ENCODE measurements at places on chromosomes 13 and 19.

DNA sequence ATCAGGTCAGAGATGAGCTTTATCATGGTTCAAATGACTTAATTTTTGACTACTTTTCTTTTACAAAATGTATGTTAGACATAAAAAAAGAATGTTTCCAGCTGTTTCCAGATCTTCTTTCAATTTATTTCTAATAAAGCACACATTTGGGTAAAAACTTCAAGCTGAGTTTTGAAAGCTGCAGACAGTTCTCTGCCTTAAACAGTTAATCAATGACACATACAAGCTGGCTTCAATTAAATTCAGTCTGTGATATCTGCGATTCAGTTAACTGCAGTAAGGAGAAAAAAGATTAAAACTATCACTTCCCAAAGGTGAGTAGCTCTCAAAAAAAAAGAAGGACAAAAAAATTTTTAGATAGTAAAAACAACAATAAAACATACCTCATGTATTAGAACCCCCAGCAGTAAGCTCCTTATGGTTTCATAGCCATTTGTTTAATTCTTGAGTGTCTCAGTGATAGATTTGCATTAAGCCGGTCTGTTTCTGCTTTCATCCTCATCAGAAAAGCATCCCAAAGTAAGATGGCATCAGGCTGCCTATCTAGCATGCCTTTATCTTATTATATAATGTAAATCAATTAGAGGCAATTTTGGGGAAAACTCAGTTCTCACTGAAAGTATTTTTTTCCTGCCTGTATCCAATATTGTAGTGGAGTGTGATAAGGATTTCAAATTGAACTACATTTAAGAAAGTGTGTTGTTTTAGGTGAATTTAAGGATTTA is 81.8 kb upstream of the STARD13 start:
- DNase-seq: no peak

GRCh38 chr13:30479154-30479882 is 13.6 kb upstream of the HMGB1 start:
- DNase-seq: no peak

- no peak for DNase-seq
These were observed 182.6 kb downstream of the COL4A1 start for GRCh38 chr13:110124201-110124940.

DNA sequence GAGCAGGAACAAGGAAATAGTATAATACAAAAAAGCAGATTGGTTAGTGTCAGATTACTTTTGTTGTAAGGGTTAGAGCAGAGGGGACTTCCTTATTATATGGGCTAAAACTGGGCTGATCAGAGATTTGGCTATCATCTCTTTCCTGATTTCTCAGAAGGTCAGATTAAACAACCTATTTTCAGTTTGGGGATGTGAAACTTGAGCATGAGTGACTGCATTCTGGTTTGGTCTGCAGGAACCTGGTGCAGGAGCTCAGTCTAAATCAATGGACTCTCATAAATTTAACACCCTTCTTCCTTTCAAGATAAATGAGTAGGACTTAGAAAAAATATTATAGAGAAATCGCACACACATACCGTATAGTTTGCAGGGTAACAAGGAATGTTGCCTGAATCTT is 12.9 kb upstream of the RFXAP start:
- DNase-seq: no peak

- DNase-seq: no peak
These were observed 8.0 kb upstream of the VN1R4 start for GRCh38 chr19:53275480-53275879.

DNA sequence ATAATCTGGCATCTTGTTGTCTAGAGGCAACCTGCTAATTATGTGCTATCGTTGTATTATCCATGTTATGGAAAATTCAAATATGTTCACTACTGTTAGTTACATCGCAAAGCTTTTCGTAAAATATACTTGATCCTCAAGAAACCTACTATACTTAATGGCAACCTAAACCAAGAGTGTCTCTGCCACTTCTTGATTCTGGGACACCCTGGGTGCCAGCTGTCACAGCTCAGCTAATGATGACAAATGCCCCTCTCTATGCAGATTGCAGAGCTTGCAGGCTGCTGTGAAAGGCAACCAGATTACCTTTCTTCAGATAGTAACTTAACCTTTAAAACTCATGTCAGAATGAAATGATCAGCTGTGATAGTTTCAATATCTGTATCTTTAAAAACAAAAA is 8.9 kb upstream of the MAB21L1 start:
- DNase-seq: peak; percentile 41

- no peak for DNase-seq
These were observed 96.1 kb upstream of the SPATA13 start for GRCh38 chr13:24064371-24064770.

GRCh38 chr19:47407417-47407774 is 11.9 kb downstream of the MEIS3 start:
- no peak for DNase-seq

GRCh38 chr19:46270521-46271256 is 26.2 kb upstream of the HIF3A start:
- no peak for DNase-seq

- DNase-seq: no peak
These were observed 31.1 kb downstream of the RDH8 start for GRCh38 chr19:10044390-10044789.

- no peak for DNase-seq
These were observed 221.9 kb downstream of the TSHZ3 start for GRCh38 chr19:31127134-31127967.

- DNase-seq: no peak
These were observed 827.4 kb downstream of the GPC5 start for GRCh38 chr13:92225861-92226260.

DNA sequence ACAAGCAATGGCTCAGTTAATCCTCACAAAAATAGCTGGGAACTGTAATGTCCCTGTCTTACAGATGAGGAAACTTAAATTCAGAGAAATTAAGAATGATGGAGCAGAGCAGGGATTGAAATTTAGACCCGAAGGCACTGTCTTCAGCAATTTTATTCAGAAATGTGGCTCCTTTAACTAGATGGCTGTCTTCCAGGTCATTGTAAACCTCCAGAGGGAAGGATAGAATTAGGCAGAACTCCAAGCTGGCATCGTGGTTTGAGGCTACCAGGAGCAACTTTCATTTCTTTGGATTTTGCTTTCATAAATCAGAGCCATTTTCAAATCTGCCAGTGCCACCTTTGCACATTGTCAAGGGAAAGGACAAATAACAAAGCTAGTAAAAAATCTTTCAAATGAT is 339.0 kb downstream of the DCT start:
- no peak for DNase-seq

- no peak for DNase-seq
These were observed 12.5 kb downstream of the PROSER1 start for GRCh38 chr13:39025433-39025839.

GRCh38 chr19:48152551-48152950 is 17.6 kb downstream of the LIG1 start:
- peak; percentile 54 for DNase-seq

GRCh38 chr13:45748941-45749759 is 47.0 kb downstream of the CBY2 start:
- peak; percentile 35 for DNase-seq

GRCh38 chr13:75803164-75803611 is 167.1 kb downstream of the LMO7 start:
- no peak for DNase-seq

DNA sequence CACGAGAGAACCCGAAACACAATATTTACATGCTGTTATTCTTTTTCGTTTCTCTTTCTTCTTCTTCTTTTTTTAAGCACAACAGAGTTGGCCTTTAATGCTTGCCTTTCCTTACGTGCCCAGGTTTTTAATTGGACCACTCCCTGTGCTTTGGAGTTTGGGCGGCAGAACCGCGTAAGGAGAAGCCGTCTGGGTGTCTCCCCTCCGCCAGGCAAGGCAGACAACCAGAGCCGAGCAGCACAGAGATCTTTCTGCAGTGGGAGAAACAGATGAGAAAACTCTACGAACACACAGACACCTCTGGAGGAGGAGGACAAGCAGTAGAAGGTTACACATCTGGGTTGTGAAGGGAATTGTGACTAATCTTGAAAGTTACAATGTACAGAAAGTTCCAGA is 150.0 kb upstream of the UBL3 start:
- DNase-seq: no peak

GRCh38 chr19:41784312-41784711 is 12.1 kb upstream of the CEACAM3 start:
- DNase-seq: no peak

GRCh38 chr19:3274942-3275582 is 50.6 kb downstream of the CELF5 start:
- DNase-seq: peak; percentile 72

- DNase-seq: no peak
These were observed 142.7 kb downstream of the DLEU7 start for GRCh38 chr13:50700664-50701305.

DNA sequence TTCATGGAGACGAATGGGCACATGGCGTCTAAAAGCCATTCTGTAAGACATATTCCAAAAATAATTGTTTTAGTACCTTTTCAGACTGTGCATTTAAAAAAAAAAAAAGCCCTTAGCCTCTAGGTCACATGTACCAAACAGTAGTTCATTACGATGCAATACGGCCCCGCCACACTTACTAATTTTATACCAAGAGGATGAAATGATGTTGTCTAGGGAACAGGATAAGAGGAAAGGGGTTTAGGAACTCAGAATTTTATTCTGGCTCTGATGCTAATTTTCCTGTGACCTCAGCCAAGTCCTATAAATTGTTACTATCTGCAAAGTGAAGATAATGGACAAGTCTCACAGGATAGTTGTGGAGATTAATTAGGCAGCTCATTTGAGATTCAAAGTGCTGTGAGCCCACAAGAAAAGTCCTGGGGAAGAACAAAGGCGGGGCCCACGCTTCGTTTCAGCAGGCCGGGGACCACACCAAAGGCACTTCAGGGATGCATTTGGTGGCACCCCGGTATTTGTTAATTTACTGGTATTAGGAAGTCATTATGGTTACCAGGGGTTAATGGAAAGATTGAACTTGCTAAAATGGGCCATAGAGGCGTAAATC is 511.1 kb downstream of the IRS2 start:
- no peak for DNase-seq

- DNase-seq: no peak
These were observed 144.9 kb upstream of the ZNF507 start for GRCh38 chr19:32200312-32201038.

- no peak for DNase-seq
These were observed 234.3 kb upstream of the STARD13 start for GRCh38 chr13:33519561-33520467.

DNA sequence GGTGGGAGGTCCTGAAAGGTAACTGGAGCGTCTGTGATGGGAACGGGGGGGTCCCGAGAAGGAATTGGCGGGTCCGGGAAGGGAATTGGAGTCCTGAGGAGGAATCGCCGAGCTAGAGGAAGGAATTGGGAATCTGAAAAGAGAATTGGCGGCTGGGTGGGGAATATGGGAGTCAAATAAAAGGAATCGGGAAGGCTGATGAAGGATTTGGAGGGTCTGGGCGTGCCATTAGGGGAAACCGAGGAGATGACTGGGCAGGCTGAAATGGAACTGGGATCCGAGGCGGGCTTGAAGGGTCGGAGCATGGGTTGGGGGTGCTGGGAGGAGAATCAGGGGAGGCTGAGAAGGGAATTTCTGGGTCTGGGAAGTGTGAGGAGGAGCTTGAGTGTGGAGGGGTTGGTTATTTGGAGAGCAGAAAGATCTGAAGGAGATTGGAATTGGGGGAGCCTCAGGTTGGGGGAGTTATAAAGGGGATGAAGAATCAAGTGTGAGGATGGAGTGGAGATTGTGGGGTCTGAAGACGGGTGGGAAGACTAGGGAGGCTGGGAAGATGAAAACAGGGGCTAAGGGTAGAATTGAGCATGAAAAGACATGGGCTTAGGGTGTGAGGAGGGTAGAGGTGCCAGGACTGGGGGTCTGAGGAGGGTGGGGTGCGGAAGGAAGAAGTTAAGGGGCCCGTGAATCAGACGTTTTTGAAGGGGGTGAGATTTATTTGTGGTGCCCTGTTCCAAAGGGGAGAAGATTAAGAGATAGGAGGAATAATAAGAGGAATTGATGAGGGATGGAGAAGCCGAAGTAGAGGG is 718 bp downstream of the ACTN4 start:
- no peak for DNase-seq

DNA sequence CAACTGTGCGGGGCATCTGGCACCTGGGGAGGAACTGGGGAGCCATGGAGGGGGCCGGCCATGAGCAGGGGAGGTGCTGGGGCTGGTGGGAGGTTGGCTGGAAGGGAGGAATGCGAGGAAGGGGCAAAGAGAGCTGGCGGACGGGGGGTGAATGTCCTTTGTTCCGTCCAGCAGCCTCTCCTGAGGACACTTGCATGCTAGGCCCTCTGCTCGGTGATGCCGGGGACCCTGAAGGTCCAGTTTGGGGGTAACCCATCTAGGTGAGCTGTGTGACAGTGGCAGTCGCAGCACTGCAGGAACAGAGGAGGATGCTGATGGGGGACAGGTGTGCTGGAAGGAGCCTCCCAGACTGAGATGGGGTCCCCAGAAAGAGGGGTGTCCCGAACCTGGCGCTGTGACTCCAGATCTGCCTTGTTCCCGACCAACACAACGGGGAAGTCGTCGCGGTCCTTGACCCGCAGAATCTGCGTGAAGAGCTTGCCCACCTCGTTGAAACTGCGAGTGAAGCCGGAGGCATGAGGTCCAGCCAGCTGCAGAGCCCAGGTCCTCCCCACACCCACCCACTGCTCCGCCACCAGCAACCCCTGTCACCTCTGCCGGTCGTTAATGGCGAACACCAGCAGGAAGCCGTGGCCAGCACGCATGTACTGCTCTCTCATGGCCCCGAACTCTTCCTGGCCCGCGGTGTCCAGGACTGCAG is 3.6 kb downstream of the RRAS start:
- no peak for DNase-seq

DNA sequence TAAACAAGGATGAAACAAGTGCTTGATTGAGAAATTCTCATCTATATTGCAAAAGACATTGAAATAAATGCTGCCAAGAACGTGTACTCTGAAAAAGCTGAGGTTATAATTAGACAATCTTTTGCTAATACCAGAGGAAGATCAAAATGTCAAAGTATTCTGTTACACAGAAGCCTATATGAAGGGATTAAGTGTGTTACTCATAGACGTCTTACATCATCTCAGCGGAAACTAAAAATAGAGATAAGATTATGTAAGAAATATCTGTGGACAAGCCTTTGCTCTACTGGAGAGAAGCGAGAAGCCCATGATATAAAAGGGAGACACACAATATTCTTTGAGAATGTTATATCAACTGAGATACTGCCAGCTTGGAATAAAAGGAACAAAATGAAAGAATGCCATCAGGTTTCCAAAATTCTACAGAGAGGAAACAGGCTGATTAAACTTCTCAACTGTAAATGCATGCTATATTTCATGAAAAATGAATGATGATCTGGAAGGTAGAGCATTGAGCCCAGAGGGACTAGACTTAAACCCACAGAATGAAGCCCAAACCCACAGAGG is 699.0 kb downstream of the GPC5 start:
- DNase-seq: no peak

- DNase-seq: no peak
These were observed 1.1 kb downstream of the EML2 start for GRCh38 chr19:45637890-45638667.

- no peak for DNase-seq
These were observed 823 bp upstream of the ZNF567 start for GRCh38 chr19:36686365-36687213.
